Posterior vena cava (tissue), 2 donors: ENCODE measurements at places on chromosomes 2 and 18. TPM values are rescaled to one million over a fixed set of nuclear protein-coding genes. Genes with fewer than 3 reads are reported as not detected.

GRCh38 chr2:97952357-97952756, 43.4 kb downstream of the TMEM131 start:
- DNase-seq, result no peak

GRCh38 chr2:240967681-240968621, 30.5 kb upstream of the SNED1 start:
- DNase-seq, result peak; percentile 75

- no peak for DNase-seq
These were observed 261.3 kb downstream of the MBD5 start for GRCh38 chr2:148282201-148282600.

- DNase-seq, result no peak
These were observed at the start of gene RSAD2 for GRCh38 chr2:6877402-6878304. RSAD2 (plus strand) TSS chr2:6877777; CDS start chr2:6877801, 24 bp downstream.

GRCh38 chr2:238886453-238887094, 38.7 kb downstream of the TWIST2 start:
- DNase-seq, result peak; percentile 32

- DNase-seq, result no peak
These were observed 533.1 kb downstream of the RNF144A start for GRCh38 chr2:7450188-7450832.

GRCh38 chr2:199693861-199694260, 157.1 kb downstream of the FTCDNL1 start:
- no peak for DNase-seq

Gene GALR1
- total RNA-seq, result under 0.01 TPM

Gene RNF103
- 37.0 TPM for total RNA-seq

Gene BOLL
- not detected for total RNA-seq
